ENCODE measurements at places on chromosomes 2 and 18. TPM values are rescaled to one million over a fixed set of nuclear protein-coding genes. Genes with fewer than 3 reads are reported as not detected.

PAIP2B gene
- total RNA-seq, result 0.47 TPM

FSIP2 gene
- total RNA-seq, result 0.08 TPM

DUSP2 gene
- 0.12 TPM for total RNA-seq

RAB6C gene
- total RNA-seq, result not detected

PLA2R1 gene
- 15.4 TPM for total RNA-seq

MGAT4A gene
- total RNA-seq, result 4.6 TPM

PRR30 gene
- total RNA-seq, result not detected

ANKRD29 gene
- total RNA-seq, result 0.60 TPM

TYMS gene
- total RNA-seq, result 14.7 TPM

CNNM3 gene
- total RNA-seq, result 7.5 TPM

LRRC30 gene
- not detected for total RNA-seq

TRIB2 gene
- 35.1 TPM for total RNA-seq

RAB31 gene
- 72.1 TPM for total RNA-seq

SCN3A gene
- total RNA-seq, result 3.5 TPM

ONECUT2 gene
- total RNA-seq, result under 0.01 TPM

FAM237A gene
- total RNA-seq, result not detected

IMPA2 gene
- 1.1 TPM for total RNA-seq

STRADB gene
- 41.2 TPM for total RNA-seq

LYPD1 gene
- 256 TPM for total RNA-seq

KLHL14 gene
- total RNA-seq, result not detected

AGXT gene
- not detected for total RNA-seq

REG3G gene
- total RNA-seq, result not detected

FNDC4 gene
- total RNA-seq, result 31.8 TPM

GRHL1 gene
- 0.08 TPM for total RNA-seq

SLC19A3 gene
- total RNA-seq, result 2.1 TPM

NPHP1 gene
- total RNA-seq, result 3.6 TPM

HES6 gene
- 1.7 TPM for total RNA-seq

LYG2 gene
- total RNA-seq, result not detected

OSBPL1A gene
- 39.0 TPM for total RNA-seq

FBXO41 gene
- 0.23 TPM for total RNA-seq

CNDP1 gene
- not detected for total RNA-seq

PFN4 gene
- total RNA-seq, result not detected

SERPINB10 gene
- not detected for total RNA-seq

NXPH2 gene
- total RNA-seq, result not detected

CHRNG gene
- total RNA-seq, result not detected

CYP27A1 gene
- total RNA-seq, result 25.6 TPM

CDH7 gene
- not detected for total RNA-seq
